ENCODE measurements at places on chromosomes 1 and 21. TPM values are rescaled to one million over a fixed set of nuclear protein-coding genes. Genes with fewer than 3 reads are reported as not detected.

The OR2L3 gene
- total RNA-seq: 0.39 TPM

The LDLRAD1 gene
- total RNA-seq: 1.2 TPM

- no peak for DNase-seq
These were observed 789 bp upstream of the GALE start for GRCh38 chr1:23801338-23801748.

GRCh38 chr21:16993416-16994038, 519.3 kb upstream of the CXADR start:
- no peak for DNase-seq

DNA sequence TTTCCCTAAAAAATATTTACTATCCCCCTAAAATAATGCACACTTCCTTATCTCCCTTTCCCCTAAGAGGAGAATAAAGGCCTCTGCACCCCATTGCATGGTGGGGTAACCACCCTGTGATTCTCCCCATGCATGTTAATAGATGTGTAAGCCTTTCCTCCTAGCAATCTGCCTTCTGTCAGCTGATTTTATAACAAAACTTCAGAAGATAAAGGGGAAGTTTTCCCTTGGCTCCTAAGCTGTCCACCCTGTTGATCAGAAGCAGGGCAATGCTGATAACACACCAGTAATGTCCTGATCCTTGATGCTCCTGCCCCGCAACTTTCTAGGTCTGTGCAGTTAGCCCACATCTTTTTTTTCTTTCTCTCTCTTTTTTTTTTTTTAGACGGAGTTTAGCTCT, 11.4 kb upstream of the RNF187 start:
- DNase-seq: no peak

GRCh38 chr1:42340093-42340492, 5.1 kb upstream of the FOXJ3 start:
- DNase-seq: no peak

GRCh38 chr1:48540587-48540986, 68.6 kb upstream of the SPATA6 start:
- no peak for DNase-seq

GRCh38 chr1:231929311-231929710, 302.7 kb downstream of the DISC1 start:
- DNase-seq: no peak

- DNase-seq: no peak
These were observed 62.7 kb downstream of the ITPKB start for GRCh38 chr1:226676381-226676780.

DNA sequence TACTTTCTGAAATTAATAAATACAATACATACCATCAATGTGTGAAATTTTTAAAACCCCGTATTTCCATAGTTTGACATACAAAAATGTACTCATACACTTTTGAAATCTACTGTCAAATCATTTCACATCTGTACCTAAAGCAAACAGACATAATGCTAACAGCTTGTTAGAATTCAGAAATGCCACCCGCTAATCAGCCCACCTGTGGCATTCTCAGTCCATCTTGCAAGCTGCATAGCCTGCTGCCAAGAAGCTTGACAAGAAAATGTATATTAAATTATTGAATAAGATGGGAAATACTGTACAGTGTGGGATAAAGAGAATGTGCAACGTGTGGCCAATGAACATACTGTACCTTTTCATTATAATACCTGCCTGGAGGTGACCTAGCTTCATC, 55.1 kb downstream of the ZBTB18 start:
- DNase-seq: no peak

- peak; percentile 86 for DNase-seq
These were observed 3.0 kb downstream of the RUSC1 start for GRCh38 chr1:155323729-155324036.

Measured in testis (tissue), 5 donors.